ENCODE measurements at places on chromosomes 5 and 9. TPM values are rescaled to one million over a fixed set of nuclear protein-coding genes. Genes with fewer than 3 reads are reported as not detected.
A peak's percentile ranks its signal among the peaks of the same experiment; 100 is the strongest.

Gene SHROOM1
- total RNA-seq: 7.6 TPM

Gene FBXO4
- total RNA-seq: 6.7 TPM

- peaks cover 3% of the 10 kb centered on the region for H3K27me3 ChIP-seq
- H3K4me3 ChIP-seq: no peak overlapping the region
- H3K4me1 ChIP-seq: peaks cover 24% of the 10 kb centered on the region
- DNase-seq: no peak
These were observed 9.4 kb upstream of the C5orf58 start for GRCh38 chr5:170223360-170223759.

DNA sequence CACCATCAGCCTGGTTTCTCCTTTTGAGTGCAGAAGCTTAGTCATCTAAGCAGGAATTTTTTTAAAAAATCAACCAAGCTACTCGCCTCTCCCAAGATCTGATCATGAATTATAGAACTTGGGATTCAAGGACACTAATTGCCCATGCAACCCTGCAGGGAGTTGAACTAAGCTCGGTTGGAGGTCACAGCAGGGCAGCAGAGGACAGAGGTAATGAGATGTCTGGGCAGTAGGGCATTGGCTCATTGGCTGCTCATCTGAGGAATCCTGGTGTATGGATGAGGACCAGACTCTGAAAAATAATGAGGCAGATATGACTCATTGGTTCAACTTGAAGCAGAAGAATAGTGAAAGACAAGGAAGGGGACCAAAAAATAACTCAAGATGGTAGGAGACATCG, 111.8 kb upstream of the TLE1 start:
- no peak overlapping the region for H3K4me3 ChIP-seq
- no peak overlapping the region for H3K27ac ChIP-seq
- DNase-seq: no peak
- H3K27me3 ChIP-seq: no peaks in the 10 kb centered on the region
- peaks cover 13% of the 10 kb centered on the region for H3K4me1 ChIP-seq
- H3K36me3 ChIP-seq: no peaks in the 10 kb centered on the region

DNA sequence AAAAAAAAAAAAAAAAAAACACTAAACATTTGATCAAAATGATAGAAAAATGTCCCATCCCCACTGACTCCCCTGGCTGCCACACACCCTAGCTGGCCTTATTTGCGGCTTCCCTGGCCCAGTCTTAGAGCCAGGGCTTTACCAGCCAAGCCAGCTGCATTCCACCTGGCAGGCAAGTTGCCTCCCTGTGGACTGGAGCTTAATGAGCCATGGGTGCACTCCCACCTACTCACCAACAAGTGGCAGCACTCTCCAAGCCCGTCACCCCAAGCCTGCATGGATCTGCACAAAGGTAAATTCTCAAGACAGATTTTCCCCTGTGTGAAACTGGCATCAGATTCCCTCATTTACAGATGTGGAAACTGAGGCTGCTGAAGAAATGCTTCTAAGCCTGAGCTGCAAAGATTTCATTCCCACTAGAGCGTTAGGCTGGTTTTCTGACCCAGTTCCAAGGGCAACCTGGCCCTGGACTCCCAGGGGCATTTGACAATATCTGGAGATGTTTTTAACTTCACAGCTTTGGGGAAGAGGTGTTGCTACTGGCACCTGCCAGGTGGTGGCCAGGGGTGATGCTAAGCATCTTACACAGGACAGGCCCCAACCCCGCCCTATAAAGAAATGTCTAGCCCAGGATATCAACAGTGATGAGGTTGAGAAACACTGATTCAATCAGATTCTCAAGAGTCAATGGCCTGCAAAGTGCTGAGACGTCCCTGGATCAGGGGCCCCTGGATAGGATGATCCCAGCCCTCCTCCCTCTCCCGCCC, 21.9 kb upstream of the VDAC1 start:
- no peaks in the 10 kb centered on the region for H3K36me3 ChIP-seq
- no peak overlapping the region for H3K27ac ChIP-seq
- H3K27me3 ChIP-seq: peaks cover 1% of the 10 kb centered on the region

- H3K4me1 ChIP-seq: no peaks in the 10 kb centered on the region
- no peak overlapping the region for H3K4me3 ChIP-seq
- no peak overlapping the region for H3K27ac ChIP-seq
- no peaks in the 10 kb centered on the region for H3K27me3 ChIP-seq
These were observed 33.1 kb upstream of the SETD9 start for GRCh38 chr5:56876327-56876726.

DNA sequence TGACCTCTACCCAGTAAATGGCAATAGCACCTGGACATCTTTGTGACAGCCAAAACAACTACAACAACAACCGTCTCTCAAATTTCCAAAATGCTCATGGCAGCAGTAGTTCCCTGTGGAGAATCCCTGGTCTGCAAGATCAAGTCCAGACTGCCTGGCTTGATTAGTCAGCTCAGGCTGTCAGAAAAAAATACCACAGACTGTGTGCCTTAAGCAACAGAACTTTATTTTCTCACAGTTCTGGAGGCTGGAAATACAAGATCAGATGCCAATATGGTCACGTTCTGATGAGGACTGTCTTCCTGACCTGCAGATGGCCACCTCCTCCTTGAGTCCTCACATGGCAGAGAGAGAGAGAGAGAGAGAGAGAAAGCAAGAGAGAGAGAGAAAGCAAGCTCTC, 52.3 kb upstream of the MOCS2 start:
- no peak overlapping the region for H3K4me3 ChIP-seq
- no peaks in the 10 kb centered on the region for H3K27me3 ChIP-seq
- H3K4me1 ChIP-seq: peaks cover 23% of the 10 kb centered on the region
- peak overlapping the region; percentile 89 for H3K27ac ChIP-seq

All from chondrocyte (in vitro differentiated cells).